ENCODE measurements at places on chromosomes 13 and 19.

DNA sequence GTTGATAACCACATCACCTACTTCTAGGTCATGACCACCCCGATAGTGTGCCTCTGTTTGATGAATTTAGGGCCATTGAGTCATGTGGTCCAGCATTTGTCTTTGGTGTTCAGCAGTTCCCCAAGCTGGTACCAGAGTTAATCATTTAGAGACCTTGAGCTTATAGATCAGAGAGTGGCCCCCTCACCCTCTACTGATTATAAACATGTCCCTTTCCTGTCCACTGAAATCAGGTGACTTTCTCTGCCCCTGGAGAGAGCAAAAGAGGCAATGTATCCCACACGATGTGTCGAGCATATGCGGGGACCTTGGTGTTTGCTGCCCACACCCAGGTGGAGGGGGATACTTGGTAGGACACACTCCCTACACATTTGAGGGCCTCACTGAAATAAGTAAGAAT is 46.3 kb downstream of the C13orf42 start:
- no peak for DNase-seq

DNA sequence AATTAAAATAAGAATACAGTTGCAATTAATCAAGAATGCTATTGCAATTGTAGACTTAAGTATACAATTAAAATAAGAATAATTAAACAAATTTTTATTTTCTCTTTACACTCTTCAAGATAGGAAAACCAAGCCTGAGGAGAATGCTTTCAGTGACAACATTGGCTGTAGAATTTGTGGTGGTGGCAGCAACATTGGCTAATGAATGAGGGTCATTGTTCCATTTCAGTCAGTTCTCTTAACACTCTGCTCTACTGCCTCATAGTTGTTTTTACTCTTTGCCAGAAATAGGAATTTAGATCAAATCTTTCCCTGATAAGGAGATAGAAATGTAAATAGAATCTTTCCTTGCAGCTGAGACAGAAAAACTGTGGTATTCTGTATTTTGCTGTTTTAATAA is 391.6 kb downstream of the PCDH20 start:
- DNase-seq: no peak

DNA sequence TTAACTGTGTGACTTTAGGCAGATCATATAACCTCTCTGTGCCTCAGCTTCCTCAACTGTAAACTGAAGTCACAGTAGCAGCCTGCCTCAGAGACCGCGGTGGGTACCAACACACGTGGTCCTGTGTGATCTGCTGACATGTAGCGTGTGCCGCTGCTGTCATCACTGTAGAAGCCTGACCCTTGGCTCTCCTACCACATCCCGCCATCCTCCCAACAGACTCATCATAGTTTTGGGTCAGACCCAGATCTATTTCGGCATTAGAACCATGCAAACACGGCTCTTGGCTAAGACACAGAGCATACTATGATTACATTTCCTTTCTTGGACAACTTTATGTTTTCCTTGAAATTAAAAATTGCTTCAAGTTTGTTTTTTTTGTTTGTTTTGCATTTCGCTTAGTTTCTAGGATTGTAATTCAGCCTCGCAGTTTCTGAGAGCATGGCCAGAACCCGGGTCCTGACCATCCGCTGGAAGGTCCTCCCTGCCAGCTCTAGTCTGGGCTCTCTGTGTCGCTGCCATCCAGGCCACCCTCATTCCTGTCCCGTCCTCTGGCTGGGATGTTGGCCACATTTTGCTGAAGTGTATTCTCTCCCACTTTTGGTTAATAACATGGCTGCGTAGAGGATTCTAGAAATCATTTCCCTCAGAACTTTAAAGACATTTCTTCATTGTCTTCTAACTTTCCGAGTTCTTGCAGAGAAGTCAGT is 53.0 kb downstream of the GGACT start:
- no peak for DNase-seq

DNA sequence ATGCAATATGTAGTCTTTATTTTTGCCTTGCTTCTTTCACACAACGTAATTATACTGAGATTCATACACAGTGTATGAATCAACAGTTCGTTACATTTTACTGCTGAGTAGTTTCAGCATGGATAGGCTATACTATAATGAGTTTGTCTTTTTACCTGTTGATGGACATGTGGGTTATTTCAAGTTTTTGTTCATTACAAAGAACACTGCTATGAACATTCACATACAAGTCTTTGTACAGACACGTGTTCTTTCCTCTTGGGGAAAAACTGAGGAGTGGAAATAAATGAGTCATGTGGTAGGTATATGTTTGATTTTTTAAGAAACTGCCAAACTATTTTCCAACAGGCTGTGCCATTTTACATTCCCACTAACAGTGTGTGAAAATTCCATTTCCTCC is 35.1 kb downstream of the ENOX1 start:
- DNase-seq: no peak

GRCh38 chr19:28542394-28543243 is 670.3 kb downstream of the UQCRFS1 start:
- no peak for DNase-seq

- DNase-seq: no peak
Observed at GRCh38 chr13:75415171-75415570, 66.8 kb downstream of the TBC1D4 start.

DNA sequence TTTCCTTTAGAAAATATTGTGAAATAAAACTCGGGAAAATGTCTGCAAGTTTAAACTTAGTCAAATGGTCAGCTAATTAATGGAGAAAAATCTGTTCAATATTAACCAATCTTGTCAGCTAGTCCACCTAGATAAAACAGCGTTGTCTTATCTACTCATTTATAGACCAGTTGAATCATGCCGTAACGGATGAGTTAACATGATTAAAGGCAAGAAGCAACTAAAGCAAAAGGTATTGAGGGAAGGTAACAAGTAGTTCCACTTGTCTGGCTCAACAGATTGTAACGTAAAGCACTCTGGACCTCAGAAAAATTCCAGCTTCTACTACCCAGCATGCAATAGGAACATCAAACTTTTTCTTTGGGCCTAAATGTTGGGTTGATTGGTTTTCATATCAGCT is 958.2 kb downstream of the DIAPH3 start:
- DNase-seq: no peak

GRCh38 chr19:35545855-35546381 is 492 bp downstream of the TMEM147 start:
- peak; percentile 17 for DNase-seq

DNA sequence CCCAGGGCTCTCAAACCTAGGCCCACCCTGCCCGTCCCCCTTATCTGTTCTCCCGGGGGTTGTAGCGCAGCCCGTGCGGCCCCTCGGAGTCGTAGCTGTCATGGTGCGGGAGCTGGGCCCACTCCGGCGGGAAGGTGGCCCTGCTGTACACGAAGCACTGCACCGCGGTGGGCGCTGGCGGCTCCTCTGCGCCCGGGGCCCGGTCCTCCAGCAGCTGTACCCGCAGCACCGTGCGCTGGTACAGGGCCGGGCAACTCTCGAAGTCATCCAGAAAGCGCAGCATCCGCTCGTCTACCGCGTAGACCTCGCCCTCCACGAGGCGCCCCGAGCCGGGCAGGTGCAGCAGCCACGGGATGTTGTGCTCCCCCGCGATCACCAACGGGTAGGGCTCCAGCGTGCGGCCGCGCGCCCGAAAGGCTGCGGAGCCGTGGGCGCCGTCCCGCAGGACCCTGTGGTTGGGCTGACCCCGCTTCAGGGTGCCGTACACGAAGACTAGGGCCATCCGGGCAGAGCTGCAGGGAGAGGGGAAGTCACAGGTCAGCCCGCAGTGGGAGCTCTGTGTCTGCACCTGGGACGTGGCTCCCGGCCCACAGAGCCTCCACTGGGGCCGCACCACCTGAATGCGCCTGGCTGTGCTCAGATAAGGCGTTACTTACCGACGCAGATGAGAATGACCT is 56.4 kb downstream of the GGACT start:
- no peak for DNase-seq

DNA sequence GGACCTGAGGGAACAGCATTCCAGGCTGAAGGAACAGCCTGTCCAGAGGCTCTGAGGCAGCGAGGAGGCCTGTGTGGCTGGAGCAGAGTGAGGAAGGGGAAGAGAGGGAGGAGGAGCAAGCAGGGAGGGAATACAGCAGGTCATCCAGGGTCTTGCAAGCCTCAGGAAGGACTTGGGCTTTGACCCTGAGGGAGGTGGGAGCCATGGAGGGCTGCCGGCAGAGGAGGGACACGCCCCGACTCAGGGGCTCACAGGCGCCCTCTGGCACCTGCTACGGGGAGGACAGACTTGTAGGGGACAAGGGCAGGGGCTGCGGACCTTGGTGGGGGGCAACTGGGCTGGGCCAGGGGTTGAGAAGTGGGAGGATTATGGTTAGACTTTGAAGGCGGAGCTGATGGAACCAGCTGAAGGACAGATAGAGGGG is 4.7 kb downstream of the TINCR start:
- no peak for DNase-seq

- DNase-seq: no peak
Observed at GRCh38 chr13:51426982-51427381, 25.9 kb downstream of the INTS6 start.

DNA sequence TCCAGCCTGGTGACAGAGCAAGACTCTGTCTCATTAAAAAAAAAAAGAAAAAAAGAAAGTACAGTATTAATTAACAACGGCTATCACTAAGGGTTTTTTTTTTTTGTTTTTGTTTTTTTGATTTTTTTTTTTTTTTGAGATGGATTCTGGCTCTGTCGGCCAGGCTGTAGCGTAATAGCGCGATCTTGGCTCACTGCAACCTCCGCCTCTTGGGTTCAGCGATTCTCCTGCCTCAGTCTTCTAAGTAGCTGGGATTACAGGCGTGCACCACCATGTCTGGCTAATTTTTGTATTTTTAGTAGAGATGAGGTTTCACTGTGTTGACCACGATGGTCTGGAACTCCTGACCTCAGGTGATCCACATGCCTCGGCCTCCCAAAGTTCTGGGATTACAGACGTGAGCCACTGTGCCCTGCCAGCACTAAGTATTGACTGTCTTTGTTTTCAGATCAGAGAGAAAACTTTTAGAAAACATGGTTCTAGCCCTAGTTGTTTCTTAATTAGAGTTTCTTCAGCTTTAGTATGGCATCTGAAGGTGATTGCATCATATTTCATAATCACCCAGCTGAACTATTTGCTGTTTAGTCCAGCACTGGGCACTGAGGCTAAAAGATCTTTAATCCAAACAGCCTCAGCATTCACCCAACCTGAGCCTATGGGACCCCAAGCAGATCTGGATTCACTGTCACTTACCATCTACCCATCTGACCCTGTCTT is 2.7 kb upstream of the GATAD2A start:
- DNase-seq: no peak

DNA sequence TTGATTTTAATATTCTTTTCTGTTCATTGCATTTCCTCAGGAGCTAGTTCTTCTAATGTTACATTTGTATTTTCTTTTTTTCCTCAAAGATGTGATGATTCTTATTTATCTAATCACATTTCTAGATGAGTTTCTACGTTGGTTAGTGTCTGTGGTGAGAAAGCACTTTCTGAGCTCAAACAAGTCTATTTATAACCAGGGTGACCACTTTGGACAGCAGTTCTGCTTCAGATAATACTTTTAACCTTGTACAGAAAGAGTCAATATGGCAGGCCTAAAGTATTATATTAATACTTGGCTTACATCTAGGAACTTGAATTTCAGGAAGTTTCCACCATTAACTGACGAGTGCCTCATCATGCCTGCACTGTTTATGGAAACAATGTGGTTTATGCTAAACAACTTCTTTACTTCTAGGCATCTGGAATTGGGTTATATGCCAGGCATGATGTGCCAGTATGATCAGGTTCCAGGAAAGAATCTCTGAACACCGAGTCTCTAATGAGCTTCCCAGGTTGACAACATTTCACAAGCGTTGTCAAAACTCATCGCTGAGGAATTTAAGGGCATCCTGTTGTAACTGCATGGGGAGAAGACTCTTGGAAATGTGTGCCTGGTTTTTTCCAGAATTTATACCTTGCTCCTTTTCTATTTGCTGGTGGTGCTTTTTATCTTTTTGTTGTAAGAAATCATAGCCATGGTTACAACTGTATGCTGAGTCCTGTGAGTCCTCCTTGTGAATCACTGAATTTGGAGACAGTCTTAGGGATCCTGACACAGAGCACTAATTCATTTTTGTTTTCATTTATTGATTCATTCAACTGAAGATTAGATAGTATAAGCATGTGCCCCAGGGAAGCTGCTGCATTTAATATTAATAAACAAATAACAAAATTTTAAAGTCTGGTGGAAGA is 344.4 kb upstream of the PCDH9 start:
- no peak for DNase-seq

- peak; percentile 4 for DNase-seq
Observed at GRCh38 chr19:34254698-34255432, 511 bp downstream of the GARRE1 start.

DNA sequence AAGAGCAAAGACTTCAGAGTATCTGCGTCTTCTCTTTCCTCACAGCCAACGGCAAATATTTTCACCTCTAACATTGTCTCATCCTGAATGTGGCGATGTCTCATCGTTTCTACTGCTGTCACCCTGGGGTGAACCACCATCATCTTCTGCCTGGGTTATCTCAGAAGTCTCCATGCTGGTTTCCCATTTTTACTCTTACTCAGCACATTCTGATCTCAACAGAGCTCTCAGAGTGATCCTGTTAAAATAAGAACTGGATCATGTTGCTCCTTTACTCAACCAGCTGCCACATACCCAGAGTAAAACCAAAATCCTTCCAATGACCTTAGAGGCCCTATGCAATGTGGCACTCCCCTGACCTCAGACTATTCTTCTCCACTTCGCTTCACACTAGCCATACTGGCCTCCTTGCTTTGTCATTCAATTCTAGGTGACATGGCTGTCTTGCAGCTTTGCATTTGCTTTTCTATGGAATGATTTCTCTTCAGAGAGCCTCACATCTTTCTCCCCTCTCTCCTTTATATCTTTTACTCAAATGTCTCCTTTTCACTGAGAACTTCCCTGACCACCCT is 7.8 kb upstream of the OLFM4 start:
- no peak for DNase-seq

- no peak for DNase-seq
Observed at GRCh38 chr19:36151144-36152018, 866 bp downstream of the COX7A1 start.

DNA sequence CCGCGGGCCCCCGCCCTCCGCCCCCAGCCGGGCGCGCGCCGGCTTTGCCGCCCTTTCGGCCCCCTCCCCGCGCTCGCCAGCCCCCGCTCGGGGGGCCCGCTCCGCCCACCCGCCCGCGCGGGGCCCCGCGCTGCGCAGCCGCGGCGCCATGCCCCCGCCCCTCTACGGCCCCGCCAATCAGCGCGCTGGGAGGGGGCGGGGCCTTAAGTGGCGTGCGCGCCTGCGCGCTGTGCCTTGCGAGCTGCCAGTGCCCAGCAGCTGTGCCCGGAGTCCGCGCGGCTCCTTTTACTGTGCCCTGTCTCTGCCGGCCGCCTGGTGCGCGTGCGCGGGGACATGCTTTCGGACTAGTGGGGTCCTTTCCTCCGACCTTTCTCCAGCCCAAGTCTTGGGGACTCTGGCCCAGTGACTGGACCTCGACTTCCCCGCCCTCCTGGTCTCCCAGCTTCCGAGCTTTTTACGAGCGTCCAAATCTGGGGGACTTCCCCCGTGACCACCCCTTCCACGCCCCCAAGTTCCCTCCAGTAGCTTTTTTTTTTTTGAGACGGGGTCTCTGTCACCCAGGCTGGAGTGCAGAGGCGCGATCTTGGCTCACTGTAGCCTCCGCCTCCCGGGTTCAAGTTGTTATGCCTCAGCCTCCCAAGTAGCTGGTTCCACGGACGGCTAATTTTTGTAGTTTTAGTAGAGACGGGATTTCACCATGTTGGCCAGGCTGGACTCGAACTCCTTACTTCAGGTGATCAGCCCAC is at the start of gene MBD3:
TSS of gene MBD3 (minus strand) at position 111 of the 746 bp plus-strand sequence. CDS start 234 bp downstream, outside the sequence.
- peak; percentile 79 for DNase-seq

Data from activated gamma-delta T cell treated with anti-CD3 and anti-CD28 coated beads, Interleukin-2, amount 50 U/mL, for 16 hours (primary cell).